Activated effector memory CD4-positive, alpha-beta T cell treated with anti-CD3 and anti-CD28 coated beads, Interleukin-2, amount 50 U/mL, for 16 hours (primary cell): ENCODE measurements at places on chromosomes 6 and 20.

- no peak for DNase-seq
These were observed 20.3 kb downstream of the CITED2 start for GRCh38 chr6:139354189-139354588.

- DNase-seq, result no peak
These were observed 7.3 kb downstream of the TRDN start for GRCh38 chr6:123629258-123629941.

- DNase-seq, result no peak
These were observed 546.3 kb upstream of the CITED2 start for GRCh38 chr6:139920776-139921100.

- no peak for DNase-seq
These were observed 99.2 kb downstream of the OR2B2 start for GRCh38 chr6:27812805-27813492.

DNA sequence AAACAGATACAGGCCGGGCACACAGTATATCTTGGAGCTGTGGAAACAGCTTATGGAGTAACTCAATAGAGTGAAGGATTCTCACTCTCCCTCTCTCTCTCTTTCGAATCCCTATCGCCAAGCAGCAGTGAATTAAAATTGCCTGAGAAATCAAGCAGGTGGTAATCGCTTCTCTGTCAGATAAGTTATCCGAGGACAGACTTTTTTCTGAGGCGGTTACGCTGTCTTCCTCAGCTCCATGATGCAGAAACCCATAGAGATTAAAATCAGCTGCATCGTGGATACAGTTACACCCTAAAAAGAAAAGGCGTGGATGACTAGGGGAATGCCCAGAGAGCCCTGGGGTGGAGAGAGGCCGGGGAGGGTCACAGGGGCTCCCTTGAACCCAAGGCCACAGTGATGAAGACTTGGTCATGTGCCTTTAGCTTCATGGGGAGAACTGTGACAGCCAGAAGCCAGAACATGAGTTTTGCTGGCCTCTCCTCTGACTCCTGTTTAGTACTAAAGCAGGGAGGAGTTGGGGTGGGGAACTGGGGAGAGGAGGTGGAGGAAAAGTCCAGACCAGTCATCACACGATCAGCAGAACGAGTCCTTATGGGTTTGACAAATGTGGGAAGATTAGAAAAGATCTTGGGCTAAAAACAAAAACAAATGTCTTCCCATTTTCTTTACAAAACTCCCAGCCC is 138.8 kb upstream of the JARID2 start:
- DNase-seq, result no peak

GRCh38 chr6:102150549-102150948 is 757.0 kb downstream of the GRIK2 start:
- DNase-seq, result no peak

DNA sequence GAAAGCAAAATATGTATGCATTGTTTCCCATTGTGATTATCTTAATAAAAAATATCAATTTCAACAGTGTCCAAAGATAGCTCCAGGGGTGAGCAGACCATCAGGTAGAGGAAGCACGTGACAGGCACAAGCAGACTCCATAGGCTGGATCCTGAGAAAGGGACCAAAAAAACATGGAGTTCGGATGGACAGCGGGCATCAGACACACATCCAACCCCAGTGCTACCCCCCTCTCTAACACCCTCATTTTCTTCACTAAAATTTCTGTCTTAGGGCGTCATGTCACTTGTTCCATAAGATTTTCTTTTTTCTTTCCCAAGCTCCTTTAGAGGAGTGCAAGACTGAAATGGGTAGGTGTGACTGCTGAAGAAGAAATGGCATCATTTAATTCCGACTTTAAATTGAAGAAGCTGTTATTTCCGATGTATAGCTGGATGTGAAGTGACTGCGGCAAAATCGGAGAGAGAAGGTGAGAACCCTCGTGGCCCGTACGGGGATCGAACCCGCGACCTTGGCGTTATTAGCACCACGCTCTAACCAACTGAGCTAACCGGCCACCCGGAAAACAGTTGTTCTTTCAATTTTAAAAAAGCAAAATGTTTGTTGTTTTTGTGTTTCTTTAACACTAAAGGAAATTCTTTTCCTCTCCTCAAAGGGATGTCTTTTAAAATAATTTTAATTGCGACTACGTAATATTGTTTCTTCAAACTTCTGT is 10.3 kb upstream of the PRSS16 start:
- DNase-seq, result peak; percentile 72

- DNase-seq, result no peak
These were observed 171.0 kb downstream of the BMP7 start for GRCh38 chr20:57095426-57095825.

- no peak for DNase-seq
These were observed 25.2 kb downstream of the TBX18 start for GRCh38 chr6:84738996-84739865.

- DNase-seq, result no peak
These were observed 174.2 kb upstream of the THBS2 start for GRCh38 chr6:169427856-169428255.

GRCh38 chr6:170094686-170095272 is 196.1 kb downstream of the DLL1 start:
- peak; percentile 41 for DNase-seq

- DNase-seq, result no peak
These were observed 9.3 kb downstream of the SLC17A9 start for GRCh38 chr20:62961799-62962198.

DNA sequence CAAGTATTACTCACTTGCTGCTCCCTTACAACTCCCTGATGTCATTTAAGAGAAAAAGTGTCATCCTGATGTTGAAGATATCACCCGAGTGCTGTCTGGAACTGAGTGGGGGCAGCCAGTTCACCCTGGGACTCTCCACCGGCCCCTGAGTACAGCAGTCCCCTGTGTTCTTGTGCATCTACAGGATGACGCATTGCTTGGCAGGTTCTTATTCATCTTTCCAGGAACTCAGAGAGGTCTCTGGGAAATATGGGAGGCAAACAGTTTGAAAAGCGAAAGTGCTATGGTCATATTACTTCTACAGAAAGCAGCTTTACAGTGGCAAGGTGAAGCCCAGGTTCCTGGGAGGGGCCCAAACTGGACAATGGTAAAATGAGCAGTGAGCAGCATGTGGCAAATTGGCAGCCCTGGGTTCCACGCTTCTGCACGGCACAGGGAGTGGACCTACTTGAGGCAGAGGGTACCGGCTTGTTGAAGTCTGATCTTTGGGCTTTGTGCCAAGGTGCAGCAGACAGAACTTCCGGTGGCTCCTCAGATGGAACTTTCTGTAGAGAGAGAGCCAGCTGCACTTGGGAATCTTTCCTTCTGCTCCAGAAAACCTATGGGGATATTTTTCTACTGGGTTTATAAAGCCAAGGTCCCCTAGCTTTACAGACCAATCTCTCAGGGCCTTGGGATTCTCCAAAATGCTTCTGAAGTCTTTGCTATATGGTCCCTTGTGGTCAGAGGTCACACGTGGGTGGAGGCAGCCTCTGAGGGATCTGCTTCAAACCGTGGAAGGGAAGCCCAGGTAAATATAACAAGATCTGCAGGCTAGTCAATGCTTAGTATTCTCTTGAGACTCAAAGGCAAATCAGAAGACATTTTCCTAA is 128.3 kb downstream of the MAP3K7 start:
- DNase-seq, result peak; percentile 90

DNA sequence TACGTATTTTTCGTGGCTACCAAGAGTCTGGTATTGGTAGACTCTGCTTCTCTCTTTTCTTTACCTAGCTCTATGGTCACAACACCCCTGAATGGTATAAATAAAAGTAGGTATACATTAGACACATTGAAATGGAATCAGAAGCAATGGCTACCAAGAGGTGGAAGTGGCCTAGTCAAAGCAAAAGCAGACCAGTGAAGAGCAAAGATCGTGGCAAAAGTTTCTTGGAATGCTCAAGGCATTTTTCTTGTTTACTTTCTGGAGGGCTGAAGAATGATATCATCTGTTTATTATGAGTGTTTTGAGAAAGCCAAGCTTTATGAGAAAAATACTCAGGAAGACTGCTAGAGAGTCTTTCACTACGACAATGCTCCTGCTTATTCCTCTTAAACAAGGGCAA is 28.6 kb upstream of the MOCS1 start:
- DNase-seq, result no peak

- no peak for DNase-seq
These were observed 50.8 kb upstream of the MYLIP start for GRCh38 chr6:16078064-16078463.
